ENCODE measurements at places on chromosomes 3 and 15.

GRCh38 chr3:142947799-142948575, 15.5 kb downstream of the PAQR9 start:
- peak; percentile 51 for DNase-seq

DNA sequence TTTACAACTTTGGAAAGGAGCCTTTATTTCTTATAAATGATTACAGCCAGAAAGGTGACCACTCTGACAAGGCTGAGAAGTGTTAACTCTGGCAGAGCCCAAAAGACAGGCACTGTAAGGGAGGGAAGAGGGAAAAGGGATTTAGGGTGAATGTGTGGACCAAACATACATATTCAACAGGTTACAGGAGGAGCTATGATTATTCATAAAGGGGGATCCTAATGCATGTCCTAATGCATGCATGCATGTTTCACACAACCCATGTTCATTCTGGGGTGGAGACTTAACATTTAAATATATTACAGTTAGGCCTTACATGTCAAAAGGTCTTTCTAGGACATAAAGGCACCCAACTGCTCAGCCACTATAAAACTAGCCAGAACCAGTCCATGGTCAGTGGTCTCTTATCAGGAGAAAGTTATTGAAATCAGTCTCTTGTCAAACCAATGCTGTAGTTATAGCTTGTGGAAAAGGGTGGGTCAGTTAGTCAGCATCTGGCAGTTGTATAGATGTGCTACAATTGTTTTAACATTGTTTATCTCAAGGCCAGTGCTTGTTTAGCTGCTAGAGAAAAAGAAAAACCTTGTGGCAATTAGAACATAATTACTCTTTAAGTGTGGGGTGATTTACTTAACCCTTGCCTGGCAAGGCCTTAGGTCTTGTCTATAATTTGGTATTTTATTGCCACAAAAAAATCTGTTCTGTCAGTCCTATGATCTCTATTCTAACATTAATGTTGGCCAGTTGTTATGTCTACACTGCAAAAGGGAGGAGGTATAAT, 77.5 kb downstream of the RAD18 start:
- DNase-seq, result no peak

- DNase-seq, result no peak
Observed at GRCh38 chr3:188062216-188062615, 91.7 kb upstream of the LPP start.

GRCh38 chr3:158768361-158768787, 33.5 kb upstream of the MFSD1 start:
- DNase-seq, result peak; percentile 29

- no peak for DNase-seq
Observed at GRCh38 chr15:91885714-91886270, 32.3 kb downstream of the SLCO3A1 start.

- no peak for DNase-seq
Observed at GRCh38 chr3:179181021-179181472, 32.9 kb downstream of the PIK3CA start.

- DNase-seq, result no peak
Observed at GRCh38 chr3:152374262-152374990, 105.7 kb downstream of the MBNL1 start.

DNA sequence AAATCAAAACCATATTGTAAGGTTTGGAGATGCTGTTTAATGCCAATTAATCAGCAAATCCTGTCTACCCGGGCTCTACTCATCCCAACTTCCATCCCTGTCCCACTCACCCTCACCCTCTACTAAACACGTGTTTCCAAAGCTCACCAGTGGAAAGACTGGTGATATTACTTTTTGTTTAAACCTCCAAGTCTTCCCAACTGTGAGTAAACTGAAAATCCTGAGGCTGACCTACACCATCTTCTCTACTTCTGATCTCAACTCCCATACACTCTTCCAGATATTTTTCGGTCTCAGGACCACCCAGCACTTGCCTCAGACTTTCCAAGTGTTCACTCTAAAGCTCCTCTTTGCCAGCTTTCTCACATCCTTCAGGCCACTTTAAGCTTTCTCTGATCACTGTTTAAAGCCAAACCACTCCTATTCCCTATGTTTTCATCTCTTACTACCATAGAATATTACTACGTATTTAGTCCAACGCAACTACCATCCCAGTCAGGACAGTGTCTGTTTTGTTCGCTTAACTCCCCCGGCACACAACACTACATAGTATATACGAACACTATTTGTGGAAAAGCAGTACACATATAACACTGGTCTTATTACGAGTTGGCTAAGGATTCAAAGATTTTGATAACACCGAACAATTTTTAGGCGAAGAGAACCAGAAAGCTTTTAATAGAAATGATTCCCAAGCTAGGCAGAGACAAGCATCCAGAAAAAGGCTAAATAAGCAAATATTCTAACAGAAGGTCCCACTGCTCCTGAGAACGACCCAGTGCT, 684 bp downstream of the RPL4 start:
- DNase-seq, result no peak

DNA sequence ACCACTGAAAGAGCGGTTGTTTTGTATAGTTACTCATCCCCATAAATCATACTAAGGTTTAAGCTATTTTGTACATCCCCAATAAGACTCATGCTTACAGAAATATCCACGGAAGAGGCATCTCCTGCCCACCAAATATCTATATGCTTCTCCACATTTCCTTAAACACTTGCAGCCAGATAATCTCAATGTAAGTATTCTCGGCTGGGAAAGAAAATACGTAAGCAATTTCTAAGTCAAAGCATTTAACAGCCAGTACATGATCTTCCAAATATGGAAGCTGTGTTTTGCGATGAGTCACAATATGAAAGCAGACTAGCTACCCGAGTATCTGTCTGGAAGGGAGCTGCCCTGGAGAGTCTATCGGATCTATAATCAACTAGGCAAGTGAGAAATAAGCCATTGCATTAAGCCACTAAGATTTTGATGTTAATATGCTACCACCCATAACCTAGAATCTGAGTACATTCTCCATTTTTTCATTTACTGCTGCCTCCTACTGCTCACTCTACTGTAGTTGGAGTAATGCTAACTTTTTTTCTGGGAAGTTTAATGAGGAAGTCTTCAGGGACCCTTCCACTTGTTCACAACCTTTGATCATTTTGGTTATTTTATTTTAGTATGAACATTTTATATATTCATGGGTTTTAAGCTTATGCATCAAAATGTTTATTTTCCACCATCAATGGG, 26.9 kb upstream of the ZMAT3 start:
- peak; percentile 26 for DNase-seq

- no peak for DNase-seq
Observed at GRCh38 chr15:63340878-63341277, 40.8 kb downstream of the CA12 start.

GRCh38 chr15:101578443-101578894, 73.7 kb downstream of the TM2D3 start:
- DNase-seq, result no peak

- no peak for DNase-seq
Observed at GRCh38 chr15:83592370-83593040, 61.4 kb upstream of the ADAMTSL3 start.

DNA sequence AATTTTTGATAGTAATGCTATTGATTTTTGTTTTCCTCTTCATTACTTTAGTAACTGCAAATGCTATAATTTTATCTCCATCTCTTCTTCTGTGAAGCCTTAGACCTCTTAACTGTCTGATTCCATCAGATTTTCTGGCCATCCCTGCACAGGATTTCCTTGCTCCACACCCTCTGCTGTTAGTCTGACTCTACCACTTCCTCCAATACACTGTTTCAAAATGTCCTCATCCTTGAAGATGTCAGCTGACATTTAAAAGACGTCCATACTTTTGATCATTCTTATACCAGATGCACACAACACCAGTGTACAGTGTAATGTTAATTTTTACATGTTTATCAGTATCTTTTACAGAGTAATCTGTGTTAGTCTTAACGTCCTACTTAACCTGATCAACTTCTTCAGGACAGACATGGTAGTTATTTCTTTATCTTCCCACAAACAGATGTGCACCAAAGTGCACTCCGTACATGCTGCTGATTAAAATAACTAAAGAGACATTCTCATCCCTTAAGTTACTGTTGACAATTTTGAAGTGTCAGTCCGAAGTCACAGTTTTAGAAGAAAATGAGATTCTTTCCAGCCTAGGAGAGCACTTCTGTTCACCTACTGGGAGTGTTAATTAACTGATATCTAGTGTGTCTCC, 102.4 kb upstream of the RASGRP1 start:
- DNase-seq, result no peak

- no peak for DNase-seq
Observed at GRCh38 chr3:74345701-74346100, 268.8 kb downstream of the CNTN3 start.

GRCh38 chr3:182585532-182586150, 207.7 kb upstream of the ATP11B start:
- DNase-seq, result no peak

Measured in H54 (cell line).